ENCODE measurements at places on chromosomes 1 and 21.

DNA sequence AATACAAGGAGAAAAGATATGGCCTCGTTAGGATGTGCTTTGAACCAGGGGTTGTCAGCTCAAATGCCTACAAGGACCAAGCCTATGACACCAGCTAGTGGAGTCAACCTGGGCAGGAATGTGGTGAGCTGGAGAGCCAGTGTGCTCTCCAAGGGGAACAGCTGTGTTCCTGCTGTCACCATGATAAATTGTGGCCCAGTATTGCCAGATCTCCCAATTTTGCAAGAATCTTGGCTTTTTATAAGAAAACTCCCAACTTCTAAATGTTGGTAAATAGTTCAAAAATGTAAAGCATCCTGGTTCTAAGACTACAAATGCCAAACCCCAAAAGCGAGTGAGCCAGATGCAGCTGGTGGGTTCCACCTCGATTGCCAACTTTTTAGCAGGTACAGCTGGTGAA lies 391.1 kb downstream of the PLPP3 start:
- no peak for DNase-seq

GRCh38 chr1:215567491-215568298 lies 591 bp downstream of the KCTD3 start:
- peak; percentile 82 for DNase-seq

DNA sequence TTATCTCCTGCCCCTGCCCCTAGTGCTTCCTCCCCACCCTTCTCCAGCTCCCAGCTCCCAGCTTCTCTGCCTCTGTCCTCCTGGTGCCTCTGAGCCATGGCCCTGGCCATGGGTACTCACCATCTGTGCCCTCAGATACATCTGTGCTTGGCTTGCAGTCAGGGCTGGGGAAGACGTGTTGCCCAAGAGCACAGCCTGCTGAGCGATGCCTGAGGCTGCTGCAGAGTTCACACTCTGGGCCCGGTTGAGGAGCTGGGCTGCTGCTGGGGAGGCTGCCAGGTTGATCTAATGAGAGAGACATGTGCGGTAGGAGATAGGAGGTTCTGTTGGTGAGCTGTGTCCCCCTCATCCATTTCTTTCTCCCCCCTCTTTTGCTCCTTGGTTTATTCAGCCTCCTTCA lies 49.4 kb upstream of the A3GALT2 start:
- peak; percentile 77 for DNase-seq

- peak; percentile 12 for DNase-seq
These were observed 1.2 kb upstream of the PGBD5 start for GRCh38 chr1:230427094-230427876.

GRCh38 chr1:25028907-25029599 lies 99.0 kb upstream of the RUNX3 start:
- no peak for DNase-seq

DNA sequence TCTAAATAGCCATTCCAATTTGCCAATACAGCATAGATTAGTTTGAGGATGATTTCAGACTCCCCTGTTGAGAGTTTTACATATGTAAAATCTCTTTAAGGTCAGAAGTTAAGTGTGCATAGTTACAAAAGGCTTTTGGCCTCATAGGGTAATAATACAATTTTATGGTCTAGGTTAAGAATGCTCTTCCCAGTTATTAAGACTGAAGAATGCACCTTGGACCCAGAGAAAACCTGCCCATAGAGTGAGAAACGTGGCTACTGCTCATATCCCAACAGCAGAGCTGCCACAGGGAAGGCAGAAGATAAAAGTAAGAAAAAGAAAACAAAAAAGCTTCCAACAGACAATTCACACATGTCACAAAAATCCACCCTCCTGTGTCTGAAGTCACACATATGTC lies 255.9 kb downstream of the LMO4 start:
- no peak for DNase-seq

DNA sequence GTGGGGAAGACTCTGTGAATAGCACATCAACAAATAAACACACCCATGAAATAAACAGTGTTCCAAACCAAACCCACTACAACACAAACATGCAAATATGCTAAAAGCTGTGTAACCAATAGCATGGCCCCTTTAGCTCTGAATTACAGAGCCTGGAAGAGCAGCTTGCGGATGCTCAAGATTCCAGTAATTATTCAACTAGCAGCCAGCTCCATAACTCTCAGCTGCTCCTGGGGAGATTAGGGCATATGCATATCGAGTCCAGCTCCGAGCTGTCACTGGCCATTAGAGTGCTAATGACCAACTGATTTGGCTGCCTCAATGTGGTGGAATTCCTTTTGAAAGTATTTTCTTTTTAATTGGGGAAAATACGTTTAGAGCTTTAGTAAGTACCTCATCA lies 207.1 kb downstream of the HHAT start:
- peak; percentile 55 for DNase-seq

DNA sequence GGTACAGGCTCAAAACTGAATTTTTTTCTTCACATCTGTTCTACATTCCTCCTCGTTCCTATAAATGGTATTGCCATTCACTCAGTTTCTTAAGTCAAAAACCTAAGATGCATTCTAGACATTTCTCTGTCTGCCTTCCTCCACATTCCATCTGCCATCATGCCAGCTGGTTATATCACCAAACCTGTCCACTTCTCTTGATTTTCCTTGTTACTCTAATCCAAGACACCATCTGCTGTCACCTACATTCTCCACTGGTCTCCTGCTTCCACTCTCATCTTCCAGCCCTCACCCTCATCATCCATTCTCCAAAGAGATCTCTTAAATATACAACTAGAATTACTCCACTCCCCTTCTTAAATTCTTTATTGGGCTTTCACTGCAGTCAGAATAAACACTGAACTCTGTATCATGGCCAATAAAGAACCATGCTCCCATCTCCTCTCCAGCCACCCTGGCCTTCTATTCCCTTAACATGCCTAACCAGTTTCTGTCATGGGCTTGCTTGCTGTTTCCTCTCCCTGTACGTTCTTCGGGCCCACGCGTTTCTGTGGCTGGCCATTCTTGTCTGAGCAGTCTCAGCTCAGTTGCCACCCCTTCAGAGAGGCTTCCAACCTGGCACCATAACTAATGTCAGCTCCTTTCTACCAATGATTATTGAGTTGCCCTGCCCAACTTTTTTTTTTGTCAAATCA lies 278.3 kb downstream of the ST6GALNAC3 start:
- peak; percentile 59 for DNase-seq

GRCh38 chr1:31397360-31398095 lies 15.5 kb upstream of the SERINC2 start:
- no peak for DNase-seq

- no peak for DNase-seq
These were observed 505.1 kb downstream of the LTN1 start for GRCh38 chr21:28487455-28488070.

DNA sequence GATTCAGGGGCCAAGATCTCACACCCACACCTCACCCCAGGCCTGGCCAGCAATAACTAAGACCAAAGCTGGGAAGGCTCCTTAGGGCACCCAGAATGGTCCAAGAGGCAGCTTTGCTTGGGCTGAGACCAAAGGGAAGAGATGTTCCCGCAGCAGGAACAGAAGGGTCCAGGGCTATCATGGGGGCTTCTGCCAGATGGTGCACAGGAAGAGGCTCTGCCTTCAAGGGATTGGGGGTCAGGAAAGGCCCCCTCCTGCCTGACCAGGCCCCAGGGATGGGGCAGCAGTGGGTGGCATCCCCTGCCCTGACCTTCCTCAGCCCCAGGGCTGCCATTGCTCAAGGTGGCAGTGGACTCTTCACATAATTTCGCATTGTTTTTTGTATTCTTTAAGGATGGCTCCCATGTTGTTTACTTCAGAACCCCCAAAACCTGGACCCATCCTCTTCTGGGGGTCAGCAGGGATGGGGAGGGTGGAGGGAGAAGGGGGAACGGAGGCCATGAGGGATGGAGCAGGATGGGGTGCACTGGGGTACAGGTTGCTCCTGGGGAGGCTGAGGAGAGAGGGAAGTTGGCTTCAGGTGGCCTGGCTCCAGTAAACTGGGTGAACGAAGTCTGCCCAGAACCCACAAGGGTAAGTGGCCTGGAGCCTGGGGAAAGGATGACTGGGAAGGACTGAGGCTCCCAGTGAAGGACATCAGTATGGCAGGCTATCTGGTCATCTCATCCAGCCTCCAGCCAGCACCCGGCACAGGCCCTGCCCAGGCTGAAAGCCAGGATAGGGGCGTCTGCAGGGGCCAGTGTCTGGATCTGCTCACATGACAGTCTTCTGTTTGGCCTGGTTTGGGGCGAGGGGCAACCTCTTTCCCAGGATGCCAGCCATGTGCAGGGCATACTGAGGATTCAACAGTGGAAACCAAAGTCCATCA lies 2.6 kb upstream of the NADK start:
- DNase-seq: no peak

DNA sequence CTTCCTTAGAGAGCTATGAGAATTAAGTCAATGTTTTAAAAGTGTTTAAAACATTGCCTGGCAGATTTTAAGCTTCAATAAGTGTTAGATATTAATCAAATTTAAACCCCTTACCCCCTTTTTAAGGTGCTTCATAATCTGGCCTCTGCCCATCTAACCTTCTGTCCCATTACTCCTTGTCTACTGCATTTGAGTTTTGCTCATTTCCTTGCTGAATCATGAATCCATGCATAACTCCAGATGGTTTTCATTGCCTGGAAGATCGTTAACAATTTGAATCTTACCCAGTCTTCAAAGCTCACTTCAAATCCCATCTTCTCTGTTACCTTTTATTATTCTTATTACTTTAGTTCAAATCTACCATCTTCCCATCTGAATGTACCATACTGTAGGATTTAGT lies 4.6 kb downstream of the HJV start:
- DNase-seq: no peak

- DNase-seq: no peak
These were observed 207.2 kb downstream of the ZC3H11B start for GRCh38 chr1:219405531-219406331.

DNA sequence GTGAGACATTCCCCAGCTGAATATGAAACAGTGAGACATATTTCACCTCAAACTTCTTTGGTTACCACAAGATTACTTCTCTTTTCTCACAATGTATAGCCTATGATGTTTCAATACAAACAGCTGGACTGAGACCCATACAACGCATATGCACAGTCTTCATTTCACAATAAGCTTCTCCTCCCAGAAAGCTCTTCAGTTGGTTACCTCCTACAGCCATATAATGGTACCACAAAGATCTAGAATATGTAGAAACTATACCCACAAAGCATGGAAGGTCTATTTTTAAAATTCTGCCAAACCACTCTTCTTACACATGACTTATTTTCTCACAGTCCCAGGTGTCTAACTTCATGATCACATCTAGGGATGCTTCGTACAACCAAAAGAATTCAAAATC lies 70.8 kb downstream of the JAK1 start:
- no peak for DNase-seq

DNA sequence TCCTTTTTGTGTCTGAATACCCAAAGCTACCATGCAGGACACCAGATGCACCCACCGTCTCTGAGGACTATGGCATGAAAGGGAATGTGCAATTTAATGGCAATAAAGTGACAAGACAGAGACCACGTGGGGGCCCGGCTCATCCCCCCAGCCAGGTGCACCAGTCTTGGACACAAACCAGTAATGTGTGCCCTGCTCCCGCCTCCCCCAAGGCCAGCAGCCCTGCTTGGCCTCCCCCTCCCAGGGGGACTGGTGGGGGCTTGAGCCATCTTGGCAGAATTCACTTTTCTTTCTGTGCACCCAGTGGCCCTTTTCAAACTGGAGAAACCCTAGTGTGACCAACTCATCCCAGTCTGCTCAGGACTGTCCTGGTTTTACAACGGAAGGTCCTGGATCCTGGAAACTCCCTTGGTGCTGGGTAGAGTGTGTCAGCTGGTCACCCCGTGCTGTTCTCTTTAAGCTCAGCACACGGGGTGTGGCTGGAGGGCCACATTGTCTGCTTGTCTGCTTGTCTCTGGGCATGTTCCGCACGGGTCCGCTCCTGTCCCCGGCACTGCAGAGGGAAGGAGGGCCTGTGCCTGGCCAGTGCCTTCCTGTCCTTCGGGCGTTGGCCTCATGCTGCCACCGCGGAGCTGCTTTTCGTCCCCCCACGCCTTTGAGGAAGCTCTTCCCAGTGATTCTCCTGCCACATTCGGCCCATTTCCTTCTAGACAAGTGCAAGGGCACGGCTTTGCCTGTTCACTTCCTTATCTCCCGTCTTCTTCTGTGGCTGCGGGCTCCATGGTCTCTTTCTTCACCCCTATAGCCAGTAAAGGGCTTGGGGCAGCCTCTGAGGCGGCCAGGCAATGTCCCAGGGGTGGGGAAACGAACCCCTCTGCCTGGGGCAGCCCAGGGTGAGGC lies 45.8 kb upstream of the TTC34 start:
- DNase-seq: no peak

DNA sequence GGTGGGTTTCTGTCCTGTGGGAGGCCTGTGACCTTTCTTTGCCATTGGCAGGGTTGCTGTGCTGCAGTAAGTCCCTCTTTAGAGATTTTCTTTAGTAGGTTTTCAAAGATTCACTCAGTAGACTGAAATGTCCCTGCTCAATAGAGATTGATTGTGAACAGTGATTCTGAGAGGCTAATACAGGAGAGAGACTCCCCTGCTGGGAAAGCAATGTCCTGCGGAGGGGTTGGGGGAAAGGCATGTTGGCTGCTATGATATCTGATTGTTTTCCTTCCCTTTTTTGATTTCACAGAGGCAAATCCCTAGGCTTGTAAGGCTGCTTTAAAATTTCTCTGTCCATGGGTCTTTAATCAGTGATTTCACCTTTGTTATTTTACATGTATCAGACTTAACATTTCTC lies 589.9 kb downstream of the ADGRL2 start:
- no peak for DNase-seq

DNA sequence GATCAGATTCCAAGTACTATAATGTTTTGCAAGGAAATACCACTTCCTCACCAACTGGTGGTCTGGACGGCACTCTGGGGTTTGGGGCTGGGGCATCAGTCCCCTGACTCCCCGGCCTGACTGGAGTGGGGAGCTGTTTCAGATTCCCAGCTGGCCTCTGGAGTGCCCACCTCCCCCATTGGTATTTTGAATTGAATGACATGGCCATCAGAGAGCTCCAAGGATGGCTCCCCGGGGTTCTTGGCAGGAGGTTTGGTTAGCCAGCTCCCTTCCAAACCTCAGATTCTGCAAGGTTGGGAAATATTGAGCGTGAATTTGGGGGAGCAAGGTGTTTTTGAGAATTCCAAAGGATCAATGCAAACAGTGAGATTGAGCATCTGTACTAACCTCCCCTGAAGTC lies 2.2 kb upstream of the INAVA start:
- no peak for DNase-seq

DNA sequence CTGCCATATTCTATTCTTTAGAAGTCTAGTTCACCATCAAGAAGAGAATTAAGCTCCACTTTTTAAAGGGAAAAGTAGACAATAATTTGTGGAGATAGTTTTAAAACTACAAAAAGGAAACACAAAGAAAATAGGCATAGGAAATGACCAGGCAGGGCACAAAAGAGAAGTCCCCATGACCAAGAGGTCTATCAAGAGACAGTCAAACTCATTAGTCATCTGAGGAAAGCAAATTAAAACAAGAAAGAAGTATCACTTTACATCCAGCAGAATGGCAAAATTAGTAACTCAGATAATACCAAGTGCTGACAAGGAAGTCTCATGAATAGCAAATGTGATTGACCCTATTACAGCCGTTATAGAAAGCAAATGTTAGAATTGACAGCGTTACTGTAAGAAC lies 243.7 kb upstream of the SNX7 start:
- no peak for DNase-seq

- DNase-seq: no peak
These were observed 7.3 kb downstream of the LYPD8 start for GRCh38 chr1:248748211-248748610.

- DNase-seq: no peak
These were observed 714.3 kb downstream of the MATN1 start for GRCh38 chr1:30008998-30009657.
